Motor neuron (in vitro differentiated cells): ENCODE measurements at places on chromosomes 12 and 14. TPM values are rescaled to one million over a fixed set of nuclear protein-coding genes. Genes with fewer than 3 reads are reported as not detected.

The ABHD12B gene
- 0.36 and 1.0 TPM in 2 replicates for total RNA-seq

The BDKRB2 gene
- total RNA-seq, result 234 and 238 TPM in 2 replicates

The DBX2 gene
- total RNA-seq, result not detected in 2 replicates

The CDC42BPB gene
- 75.8 and 103 TPM in 2 replicates for total RNA-seq

The KCNA1 gene
- 0.10 and 0.11 TPM in 2 replicates for total RNA-seq

The KRT75 gene
- 0.09 TPM in 1 of 2 replicates, not detected in the other for total RNA-seq
